GM23248 (cell line): ENCODE measurements at places on chromosomes 5 and 9.

DNA sequence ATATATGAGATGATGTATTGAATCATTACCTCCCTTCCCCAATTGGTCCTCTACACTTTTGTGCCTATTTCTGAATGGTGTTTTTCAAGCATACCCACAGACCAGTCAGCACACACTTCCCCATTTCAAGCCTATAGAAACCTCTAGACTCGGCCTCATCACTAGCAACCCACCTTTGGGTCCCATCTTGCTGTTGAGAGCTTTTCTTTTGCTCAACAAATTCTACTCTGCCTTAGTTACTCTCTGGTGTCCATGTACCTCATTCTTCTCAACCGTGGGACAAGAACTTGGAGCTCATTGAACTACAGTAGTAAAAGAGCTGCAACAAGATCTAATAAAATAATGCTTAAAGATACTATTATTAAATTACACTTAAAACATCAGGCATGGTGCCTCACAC is 49.0 kb upstream of the KDM4C start:
- no peak for DNase-seq

DNA sequence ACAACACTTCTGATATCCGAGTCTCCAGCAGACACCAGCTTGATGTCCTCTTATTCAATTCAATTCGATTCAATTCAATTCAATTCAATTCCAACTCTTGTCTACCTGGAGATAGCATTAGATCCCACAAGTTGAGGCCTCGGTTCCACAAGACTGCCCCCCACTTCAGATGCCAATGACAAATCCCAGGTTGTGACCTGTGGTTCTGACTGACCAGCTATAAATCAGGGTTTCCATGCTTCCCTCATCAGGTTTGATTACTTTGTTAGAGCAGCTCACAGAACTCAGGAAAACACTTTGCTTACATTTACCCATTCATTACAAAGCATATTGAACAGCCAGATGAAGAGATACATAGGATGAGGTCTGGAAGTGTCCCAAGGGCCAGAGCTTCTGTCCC is 82.6 kb downstream of the ALDH7A1 start:
- no peak for DNase-seq

DNA sequence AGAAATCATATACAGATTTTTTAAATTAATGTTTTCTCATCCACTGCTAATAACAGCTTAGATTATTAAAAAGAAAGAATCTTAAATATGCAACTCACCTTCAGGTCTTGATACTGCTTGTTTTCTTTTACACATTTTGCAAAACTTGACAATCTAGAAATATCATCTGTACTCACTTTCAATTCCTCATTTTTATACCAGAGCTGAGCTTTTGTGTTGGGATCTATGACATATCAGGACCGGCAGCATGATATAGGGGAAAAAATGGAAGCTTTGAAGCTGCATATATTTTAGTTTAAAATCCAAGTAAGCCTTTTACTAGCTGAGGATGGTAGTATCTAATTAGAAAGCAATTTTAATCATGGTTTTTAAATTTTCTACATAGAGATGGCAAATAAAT is 75.7 kb upstream of the SMARCA2 start:
- DNase-seq: no peak

GRCh38 chr5:95610546-95610945 is 9.3 kb upstream of the GPR150 start:
- DNase-seq: no peak

DNA sequence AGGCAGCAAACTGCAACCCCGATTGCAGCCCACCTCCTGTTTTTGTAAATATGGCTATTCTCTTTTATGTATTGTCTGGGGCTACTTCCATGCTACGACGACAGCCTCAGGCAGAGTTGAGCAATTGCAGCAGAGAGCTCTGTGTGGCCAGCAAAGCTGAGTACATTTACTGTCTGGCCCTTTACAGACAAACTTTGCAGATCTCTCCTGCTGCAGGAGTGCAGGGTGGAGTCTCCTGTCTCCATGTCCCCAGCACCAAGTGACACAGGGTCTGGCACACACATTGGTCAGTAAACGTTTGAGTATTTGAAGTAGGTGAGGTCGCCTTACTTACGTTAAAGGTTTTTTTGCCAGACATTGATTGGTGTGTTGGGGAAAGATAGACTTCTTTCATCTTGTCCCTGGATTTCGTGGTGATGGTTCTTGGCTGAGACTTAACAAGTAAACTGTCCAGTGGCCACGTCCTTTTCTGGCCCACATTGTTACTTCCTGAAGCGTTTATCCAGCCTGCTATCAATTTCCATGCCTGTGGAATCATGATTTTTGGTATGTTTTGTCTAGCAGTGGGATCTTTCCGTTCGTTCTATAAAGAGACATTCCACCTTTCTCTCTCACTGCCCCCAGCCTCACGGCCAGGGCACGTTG is 27.2 kb downstream of the PRRC2B start:
- DNase-seq: peak; percentile 76

GRCh38 chr5:135718651-135719050 is 115.8 kb upstream of the SLC25A48 start:
- DNase-seq: no peak

- DNase-seq: no peak
Measured at GRCh38 chr5:135461481-135462151, 9.5 kb upstream of the TIFAB start.

GRCh38 chr5:57692582-57693487 is 210.2 kb upstream of the ACTBL2 start:
- peak; percentile 97 for DNase-seq

GRCh38 chr9:2396622-2397285 is 224.8 kb upstream of the VLDLR start:
- DNase-seq: no peak

GRCh38 chr9:114220061-114220541 is 64.8 kb downstream of the COL27A1 start:
- DNase-seq: no peak

- DNase-seq: no peak
Measured at GRCh38 chr9:137674307-137674975, 55.6 kb downstream of the EHMT1 start.

DNA sequence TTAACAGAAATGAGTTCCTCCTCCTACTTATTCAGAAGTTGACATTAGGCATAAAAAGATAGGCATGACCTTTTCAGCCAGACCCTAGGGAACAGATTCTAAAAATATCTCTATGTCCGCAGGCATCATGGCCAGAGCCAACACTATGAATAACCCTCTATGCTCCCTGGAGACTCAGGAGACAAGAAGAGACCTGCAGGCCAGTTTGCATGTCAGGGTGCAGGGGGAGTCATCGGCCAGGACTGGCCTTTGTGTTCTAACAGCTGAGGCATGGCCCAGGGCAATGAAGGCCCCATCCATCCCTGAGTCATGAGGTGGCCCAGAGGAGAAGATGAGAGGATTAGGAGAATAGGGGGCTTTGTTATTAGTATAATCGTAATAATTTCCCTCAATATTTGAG is 93.8 kb downstream of the TMEM215 start:
- DNase-seq: peak; percentile 24

- no peak for DNase-seq
Measured at GRCh38 chr9:71986900-71987299, 73.5 kb downstream of the C9orf57 start.

DNA sequence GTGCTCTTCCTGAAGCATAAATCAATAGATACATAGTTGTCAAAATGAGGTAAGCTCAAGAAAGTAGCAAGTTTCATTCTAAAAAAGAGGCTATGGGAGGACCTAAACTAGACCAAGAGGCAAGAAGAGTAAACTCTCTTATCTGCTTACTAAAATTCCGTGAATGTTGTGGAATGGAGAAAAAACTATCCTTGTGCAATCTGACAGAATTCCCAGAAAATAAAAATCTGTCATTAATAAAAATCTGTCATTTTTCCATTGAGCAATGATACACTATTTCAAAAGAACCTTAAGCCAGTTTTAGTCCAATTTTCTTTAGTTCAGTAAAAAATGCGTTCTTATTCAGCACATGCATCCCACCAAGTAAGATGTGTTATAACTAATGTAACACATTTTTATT is 15.9 kb upstream of the FANCC start:
- no peak for DNase-seq

DNA sequence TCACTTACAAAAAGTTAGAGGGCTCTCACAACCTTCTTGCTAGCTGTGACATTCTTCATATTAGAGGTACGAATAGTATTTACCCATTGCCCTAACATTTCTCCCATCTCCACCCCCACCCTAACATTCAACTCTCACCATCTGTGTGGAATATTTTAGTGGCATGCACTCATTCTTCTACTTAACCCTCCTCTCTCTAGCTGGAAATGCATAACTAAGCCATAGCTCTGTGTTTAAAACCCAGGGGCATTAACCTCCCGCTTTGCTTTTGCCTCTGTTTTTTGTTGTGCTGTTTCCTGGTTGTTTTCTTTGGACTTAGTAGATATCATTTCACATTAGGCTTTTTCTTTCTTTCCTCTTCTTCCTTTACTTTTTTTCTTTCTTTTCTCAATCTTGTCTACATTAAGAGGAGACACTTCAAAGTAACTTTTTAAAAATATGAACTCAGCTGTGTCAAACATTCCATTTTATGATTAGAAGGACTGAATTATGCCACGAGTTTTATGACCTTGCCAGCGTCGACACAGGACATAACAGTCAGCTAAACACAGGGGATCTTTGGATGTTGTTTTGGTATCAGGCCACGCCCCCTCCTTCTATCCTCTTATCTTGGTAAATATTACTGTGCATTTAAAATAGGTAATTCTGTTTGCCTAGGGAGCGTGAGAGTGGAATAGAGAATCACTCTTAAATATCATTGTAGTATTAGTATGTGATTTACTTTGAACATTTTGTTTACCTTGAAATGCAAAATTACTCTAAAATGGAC is 236.0 kb downstream of the CD180 start:
- DNase-seq: peak; percentile 47

- DNase-seq: no peak
Measured at GRCh38 chr5:32098890-32099310, 75.2 kb downstream of the GOLPH3 start.

DNA sequence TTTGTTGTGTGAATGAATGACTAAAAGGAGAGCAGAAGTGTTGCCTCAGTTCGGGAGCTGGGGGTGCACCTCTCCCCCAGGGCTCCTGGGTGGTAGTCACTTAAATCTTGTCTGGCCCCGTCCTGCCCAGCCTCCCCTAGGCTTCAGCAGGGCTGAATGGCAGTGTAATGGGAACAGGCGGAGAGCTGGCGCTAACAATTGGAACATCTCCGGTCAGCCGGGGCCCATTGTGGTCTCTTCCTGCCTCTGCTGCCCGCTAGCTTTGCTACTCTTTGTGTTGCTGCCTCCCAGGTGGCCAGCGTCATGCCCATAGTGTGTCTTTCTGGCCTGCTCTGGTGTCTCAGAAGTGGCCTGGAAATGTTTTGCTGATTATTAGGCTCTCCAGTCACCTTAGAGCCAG is 62.3 kb downstream of the RGS3 start:
- no peak for DNase-seq

DNA sequence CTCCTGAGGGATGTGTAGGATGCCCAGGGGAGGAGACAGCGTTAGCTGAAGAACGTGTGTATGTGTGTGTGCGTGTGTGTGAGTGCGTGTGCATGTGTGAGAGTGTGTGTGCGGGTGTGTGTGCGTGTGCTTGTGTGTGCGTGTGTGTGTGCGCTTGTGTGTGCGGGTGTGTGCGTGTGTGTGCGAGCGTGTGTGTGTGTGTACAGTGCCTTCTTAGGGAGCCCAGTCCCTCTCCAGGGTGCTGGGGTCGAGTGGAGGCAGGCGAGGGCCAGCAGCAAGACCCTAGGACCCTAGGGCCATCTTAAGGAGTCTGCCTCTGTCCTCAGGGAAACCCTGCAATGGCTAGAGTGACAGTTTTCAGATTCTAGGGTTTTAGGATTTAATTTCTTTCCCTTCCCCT is 26.0 kb upstream of the STXBP1 start:
- no peak for DNase-seq

DNA sequence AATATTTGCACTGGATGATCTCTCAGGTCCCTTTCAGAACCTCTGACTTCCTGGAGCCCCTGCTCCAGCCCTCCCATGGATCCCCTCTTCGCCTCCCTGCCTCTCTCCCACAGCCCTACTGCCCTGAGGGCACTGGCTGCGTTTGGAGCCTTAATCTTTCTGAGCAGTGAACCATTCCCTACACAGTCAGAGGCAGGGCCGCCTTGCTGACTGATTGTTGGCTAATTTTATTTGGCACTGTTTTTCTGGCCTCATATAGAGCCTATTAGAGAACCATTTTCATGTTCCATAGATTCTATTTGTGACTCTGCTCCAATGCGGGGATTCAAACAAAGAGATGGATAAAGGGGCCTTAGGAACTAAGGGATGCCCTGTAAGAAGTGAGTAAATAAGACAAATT is 91.1 kb downstream of the BRINP1 start:
- DNase-seq: no peak

- peak; percentile 65 for DNase-seq
Measured at GRCh38 chr9:136544964-136545691, 720 bp downstream of the NOTCH1 start.

GRCh38 chr9:79674052-79674777 is 102.5 kb downstream of the TLE4 start:
- no peak for DNase-seq

DNA sequence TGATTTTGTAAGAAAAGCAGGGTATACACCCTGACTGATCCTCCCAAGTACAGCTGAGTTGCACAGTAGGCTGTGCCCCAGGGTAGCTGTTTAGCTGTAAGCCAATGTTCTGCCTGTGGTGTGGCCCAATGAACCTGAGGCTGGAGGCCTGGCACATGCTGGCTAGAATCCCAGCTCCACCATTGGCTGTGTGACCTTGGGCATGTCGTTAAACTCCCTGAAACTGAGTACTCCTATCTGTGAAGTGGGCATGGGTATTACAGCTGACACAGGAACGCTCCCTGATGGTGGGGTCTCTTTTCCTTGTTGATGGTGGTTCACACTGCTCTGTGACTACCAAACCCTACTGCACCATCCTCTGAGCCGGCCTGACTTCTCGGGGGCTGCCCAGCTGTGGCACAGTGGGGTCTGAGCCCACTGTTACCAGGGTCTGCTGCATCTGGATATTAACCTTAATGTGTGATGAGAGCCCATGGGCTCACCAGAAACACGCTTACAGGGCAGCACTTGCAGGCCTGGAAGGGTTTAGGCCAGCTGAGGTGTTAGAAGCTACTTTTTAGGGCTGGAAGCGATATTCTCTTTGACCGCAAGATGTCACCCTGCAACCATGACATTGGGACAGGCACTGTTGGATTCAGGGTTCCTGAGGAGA is 7.0 kb upstream of the GADD45G start:
- DNase-seq: peak; percentile 68

DNA sequence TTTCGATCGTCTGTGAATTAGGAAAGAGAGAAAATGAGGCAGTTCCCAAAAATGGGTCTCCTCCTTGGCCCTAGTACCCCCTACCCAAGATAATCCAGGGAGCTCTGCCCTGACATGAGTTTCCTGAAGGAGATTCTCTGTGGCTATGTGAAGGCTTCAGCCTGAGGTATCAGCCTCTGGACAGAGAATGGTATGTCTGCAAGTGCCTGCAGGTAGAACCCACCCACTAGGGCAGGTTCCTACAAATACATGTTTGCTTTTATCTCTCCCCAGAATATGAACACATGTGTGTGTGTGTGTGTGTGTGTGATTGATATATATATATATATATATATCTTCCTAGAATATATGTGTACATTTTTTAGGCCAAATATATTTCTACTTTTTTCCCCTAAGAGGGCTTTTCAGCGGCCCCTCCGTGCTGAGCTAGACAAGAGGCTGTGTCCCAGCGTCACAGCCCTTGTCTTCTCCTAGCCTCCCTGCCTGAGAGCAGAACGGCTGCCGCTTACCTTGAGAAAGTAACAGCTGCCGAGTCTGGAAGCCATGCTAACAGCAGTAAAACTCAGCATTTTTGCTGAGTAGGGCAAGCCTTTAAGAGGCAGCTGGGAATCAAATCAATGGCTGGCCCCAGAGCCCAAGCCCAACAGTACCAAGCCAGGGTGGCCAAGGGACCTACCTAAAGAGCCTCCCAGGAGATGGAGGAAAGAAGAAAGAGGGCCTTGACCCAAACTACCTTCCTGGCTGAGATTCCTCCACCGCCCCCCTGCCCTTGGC is 2.1 kb downstream of the BRINP1 start:
- DNase-seq: no peak
